ENCODE measurements at places on chromosomes 11 and 22.

GRCh38 chr22:49724030-49724892, 103.4 kb downstream of the BRD1 start:
- peak; percentile 80 for DNase-seq

DNA sequence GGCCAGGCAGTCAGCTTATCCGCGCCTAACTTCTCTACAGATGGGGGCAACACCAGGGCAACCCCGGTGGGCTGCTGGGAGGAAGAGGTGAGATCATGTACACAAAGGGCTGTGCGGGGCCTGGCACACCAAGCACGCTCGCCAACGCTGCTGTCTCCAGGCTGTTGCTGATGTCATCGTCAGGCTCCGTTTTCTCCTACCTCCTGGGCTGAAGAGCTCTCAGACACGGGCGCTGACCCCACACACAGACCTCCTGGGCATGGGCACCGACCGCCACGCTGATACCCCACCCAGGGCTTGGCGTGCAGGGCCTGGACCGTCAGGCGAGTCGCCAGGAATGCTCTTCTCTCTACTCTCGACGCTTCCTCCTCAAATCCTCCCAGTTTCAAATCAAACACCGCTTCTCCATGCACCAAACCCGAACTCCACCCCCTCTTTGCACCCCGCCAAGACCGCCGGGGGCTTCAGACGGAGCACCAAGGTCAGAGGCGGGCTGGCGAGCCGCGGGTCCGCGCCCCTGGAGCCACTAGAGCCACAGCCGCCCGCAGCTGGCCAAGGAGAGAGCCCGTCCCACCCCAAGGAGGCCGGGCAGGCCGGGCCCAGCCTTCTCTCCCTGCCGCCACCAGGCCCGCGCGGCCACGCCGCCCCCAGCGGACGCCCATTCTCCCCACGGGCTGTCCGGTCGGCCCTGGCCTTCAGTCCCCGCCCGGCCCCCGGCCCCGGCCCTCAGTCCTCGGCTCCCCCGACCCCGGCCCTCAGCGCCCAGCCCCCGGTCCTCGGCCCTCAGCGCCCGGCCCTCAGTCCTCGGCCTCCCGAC, 772 bp downstream of the SBF1 start:
- DNase-seq, result no peak

GRCh38 chr11:68946416-68947090, 34.2 kb downstream of the MRGPRD start:
- DNase-seq, result no peak

GRCh38 chr11:61842528-61842820, 14.4 kb downstream of the FADS2 start:
- peak; percentile 72 for DNase-seq

GRCh38 chr11:71307811-71308645, 55.7 kb upstream of the SHANK2 start:
- DNase-seq, result peak; percentile 22

DNA sequence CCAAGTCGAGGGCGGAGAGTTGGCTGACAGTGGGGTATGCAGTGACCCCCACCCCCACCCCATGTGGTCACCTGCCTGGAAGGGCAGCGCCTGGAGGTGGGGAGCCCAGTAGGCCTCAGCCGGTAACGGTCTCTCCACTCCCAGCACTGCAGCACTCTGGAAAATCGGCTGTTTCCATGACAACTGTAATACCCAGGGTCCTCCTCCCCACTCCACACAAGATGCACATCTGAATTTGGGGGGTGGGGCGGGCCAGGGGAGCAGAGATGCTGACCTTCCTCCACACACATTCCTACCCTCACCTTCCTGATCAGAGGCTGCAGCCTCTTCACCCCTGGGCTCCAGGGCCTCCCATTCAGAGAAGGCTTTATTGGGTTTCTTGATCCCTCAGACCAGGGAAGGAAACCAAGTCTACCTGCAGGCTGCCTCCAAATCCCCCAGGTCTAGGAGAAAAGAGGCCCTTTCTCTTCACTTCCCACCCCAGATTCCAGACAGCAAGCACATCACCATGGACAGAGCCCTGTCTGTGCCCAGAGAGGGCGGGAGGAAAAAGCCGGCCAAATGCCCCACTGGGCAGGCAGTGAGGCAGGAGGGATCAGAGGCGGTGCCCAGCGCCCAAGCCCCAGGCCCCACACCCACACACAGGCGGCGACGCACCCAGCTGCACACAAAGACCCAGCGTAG, 46.5 kb downstream of the SLC22A12 start:
- DNase-seq, result no peak

GRCh38 chr11:109166441-109166840, 255.5 kb upstream of the C11orf87 start:
- DNase-seq, result no peak

Measured in posterior vena cava (tissue), 2 donors.